ENCODE measurements at places on chromosomes 7 and 10.

DNA sequence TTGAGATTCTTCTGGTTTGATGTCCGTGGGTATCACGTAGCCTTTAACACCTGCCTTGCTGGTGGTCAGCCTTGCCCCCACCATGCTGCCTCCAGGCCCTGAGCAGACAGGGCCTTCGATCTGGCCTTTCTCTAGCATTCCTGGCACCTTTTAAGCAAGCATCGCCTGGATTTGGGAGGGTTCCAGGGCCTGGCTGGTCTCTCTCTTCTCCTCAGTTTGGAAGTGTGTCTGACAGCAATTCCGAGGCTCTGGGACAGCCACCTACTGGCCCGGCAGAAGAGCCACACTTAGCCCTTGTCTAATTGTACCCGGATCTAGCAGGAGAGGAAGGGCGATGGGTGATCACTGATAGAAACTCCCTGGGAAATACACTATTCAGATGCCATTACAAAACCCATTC is 441.3 kb upstream of the MKI67 start:
- no peaks in the 10 kb centered on the region for H3K27me3 ChIP-seq
- no peak overlapping the region for H3K27ac ChIP-seq
- no peaks in the 10 kb centered on the region for H3K4me1 ChIP-seq
- H3K4me3 ChIP-seq, result no peak overlapping the region
- H3K36me3 ChIP-seq, result no peaks in the 10 kb centered on the region
- DNase-seq, result no peak

DNA sequence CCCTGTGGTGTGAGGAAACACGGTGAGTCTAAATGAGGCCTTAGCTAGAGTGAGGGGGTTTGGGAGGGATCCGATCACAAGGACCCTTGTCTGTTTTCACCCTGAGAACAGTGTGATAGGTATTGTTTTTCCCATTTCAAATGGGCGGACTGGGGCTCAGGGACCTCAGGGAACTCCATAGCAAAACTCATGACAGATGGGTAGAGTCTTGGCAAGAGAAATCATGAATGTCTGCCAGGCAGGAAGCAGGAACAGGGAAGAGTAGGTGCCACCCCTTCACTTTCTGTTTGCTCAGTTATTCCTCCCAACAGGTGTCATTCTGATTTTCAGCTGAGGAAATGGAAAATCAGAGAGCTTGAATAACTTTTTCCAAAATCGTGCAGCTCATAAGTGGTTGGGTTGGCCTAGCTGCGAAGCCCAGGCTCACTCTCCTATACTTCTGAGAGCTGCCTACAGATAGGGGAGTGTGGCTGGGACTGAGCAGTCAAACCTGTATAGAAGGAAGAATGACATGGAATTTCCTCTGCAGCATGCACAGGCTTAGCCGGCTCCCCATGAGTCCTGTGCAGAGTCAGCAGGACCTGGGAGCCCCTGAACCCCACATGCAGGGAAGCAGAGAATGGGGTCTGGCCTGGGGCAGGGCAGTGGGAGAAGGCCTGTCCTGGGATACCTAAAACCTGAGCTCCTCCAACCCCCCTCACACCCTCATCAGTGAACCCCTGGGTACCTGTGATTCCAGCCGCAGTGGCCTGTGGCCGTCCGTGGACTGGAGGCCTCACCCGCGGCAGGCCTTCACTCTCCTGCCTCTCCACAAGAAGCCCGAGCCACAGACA is 17.6 kb upstream of the C10orf105 start:
- no peak for DNase-seq
- no peaks in the 10 kb centered on the region for H3K36me3 ChIP-seq
- H3K4me3 ChIP-seq, result no peak overlapping the region
- H3K27ac ChIP-seq, result no peak overlapping the region
- H3K4me1 ChIP-seq, result peaks cover 5% of the 10 kb centered on the region

DNA sequence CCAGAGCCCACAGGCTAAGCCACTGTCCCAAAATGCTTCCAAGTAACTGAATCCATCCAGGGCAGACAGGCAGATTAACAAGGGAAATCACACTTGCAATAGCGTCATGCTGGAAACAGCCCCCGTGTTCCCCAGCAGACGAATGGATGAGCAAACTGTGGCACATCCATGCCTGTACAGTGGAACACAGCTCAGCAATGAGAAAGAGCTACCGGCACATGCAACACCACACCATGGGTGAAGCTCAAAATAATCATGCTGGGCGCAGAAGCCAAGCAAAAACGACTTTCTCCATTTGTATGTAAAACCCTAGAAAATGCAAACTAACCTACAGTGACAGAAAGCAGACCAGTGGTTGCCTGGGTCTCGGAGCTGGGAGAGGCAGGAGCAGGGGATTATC is 153.1 kb downstream of the SLIT1 start:
- H3K27ac ChIP-seq, result no peak overlapping the region
- DNase-seq, result no peak
- H3K27me3 ChIP-seq, result peaks cover 10% of the 10 kb centered on the region
- H3K4me1 ChIP-seq, result peaks cover 4% of the 10 kb centered on the region
- H3K36me3 ChIP-seq, result no peaks in the 10 kb centered on the region

DNA sequence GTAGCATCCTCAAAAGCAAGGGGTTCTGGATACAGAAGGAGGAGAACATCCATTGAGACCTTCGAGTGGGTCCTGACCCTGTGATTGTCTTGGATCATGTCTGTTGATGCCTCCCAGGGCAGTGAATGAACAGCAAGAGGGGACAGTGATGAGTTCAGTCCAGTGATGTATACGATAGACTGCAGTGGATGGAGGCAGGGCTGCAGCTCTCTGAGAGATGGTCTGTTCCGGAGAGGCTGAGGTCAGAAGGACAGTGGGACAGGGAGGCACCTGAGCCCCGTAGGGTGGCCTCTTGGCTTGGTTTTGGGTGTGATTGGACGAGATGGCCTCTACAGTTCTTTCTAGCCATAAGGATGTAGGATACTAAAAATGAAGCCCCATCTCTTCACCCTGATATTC is 280.4 kb downstream of the CAMK1D start:
- H3K27ac ChIP-seq, result no peak overlapping the region
- no peaks in the 10 kb centered on the region for H3K36me3 ChIP-seq
- H3K4me3 ChIP-seq, result peak overlapping the region; percentile 12

DNA sequence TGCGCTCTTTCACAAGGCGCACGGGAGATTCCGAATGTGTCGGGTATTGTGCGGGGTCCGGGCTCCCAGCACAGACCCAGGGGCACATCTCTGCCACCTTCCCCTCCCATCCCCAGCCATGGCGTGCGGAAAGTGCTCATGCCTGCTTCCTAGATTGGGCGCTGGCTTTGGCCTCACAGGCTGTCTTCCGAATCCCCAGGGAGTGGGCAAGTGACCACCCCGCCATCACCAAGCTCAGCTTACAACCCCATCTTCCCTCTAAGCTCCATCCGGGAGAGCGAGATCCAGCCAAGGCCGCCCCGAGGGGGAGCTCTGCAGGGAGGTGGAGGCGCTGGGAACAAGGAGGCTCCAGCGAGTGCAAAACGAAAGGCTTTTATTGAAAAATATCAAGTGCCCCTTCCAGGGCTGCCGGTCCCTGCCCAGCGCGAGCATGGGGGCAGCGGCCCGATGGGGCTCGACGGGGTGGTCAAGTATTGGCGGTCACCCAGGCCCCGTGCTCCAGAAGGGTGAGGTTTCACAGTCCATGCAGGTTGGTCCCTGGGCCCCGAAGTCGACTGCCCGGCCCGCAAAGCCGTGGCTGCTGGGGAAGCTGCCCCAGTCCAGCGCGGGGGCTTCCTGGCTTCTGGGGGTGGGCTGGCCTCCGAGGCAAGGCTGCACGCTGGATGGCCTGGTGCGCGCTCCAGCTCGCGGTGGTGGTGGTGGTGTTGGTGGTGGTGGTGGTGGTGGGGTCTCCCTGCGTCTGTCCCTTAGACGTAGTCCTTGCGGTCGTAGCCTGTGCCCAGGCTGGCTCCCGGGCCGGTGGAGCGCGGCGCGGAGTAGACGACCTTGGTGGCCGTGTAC is 1.2 kb downstream of the CLDN3 start:
- H3K27me3 ChIP-seq, result peaks cover 15% of the 10 kb centered on the region
- no peak for DNase-seq
- H3K36me3 ChIP-seq, result no peaks in the 10 kb centered on the region

GRCh38 chr10:71740069-71740653 is 20.6 kb upstream of the C10orf105 start:
- DNase-seq, result no peak
- no peaks in the 10 kb centered on the region for H3K36me3 ChIP-seq
- no peak overlapping the region for H3K27ac ChIP-seq
- peaks cover 15% of the 10 kb centered on the region for H3K27me3 ChIP-seq
- H3K4me1 ChIP-seq, result no peaks in the 10 kb centered on the region
- no peak overlapping the region for H3K4me3 ChIP-seq

All from neuronal stem cell (in vitro differentiated cells).